ENCODE measurements at places on chromosomes 1 and 21. TPM values are rescaled to one million over a fixed set of nuclear protein-coding genes. Genes with fewer than 3 reads are reported as not detected.

Gene UBE2U
- not detected for total RNA-seq

Gene ELAPOR1
- 4.0 TPM for total RNA-seq

Gene WASF2
- total RNA-seq, result 97.7 TPM

- DNase-seq, result no peak
Measured at GRCh38 chr1:199466961-199467360, 560.5 kb upstream of the NR5A2 start.

Measured in natural killer cell treated with Interleukin-12 subunit alpha and Interleukin-12 subunit beta and Interleukin-15 and Interleukin-18, amount 100 ng/mL, for 72 hours (primary cell).